Tibial artery (tissue), 4 donors: ENCODE measurements at places on chromosomes 4 and X.

DNA sequence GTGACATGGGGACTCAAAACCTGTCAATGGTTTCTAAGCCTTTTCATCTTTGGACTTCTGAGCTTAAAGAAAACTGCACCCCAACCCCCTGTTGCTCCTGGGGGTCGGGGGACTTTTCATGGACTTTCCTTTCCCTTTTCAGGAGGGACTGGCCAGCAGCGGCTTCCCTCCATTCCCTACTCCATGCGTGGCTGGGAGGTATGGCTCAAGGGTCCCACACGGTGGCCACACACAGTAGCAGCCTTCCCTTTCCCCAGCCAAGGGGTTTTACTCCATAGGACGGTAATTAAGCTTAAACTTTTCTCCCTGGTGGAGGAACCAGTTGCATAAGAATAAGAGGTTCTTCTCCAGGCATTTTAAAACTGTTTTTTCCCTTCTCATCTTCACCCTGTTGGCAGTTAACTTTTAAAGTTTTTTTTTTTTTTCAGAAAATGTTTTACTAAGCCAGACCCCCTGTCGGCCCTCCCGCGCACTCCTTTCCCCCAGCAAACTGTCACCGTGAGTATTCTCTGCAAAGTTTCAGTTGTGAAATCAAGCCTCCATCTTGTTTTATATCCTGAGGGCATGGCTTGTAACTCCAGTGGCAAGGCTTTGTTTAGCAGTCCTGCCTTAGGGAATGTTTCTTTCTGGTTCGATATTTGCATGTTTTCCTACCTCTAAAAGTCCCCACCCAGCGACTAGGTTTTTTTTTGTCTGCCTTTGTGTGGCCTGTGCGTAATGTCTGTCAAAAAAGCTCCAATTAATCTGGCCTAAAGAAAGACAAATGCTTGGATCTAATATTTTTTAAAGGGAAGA lies 325.7 kb downstream of the TLL1 start:
- DNase-seq, result no peak
- H3K4me3 ChIP-seq, result no peak overlapping the region
- no peaks in the 10 kb centered on the region for H3K36me3 ChIP-seq
- H3K4me1 ChIP-seq, result no peaks in the 10 kb centered on the region
- no peaks in the 10 kb centered on the region for H3K27me3 ChIP-seq

- no peak for DNase-seq
- H3K36me3 ChIP-seq, result peaks cover 10% of the 10 kb centered on the region
- H3K27me3 ChIP-seq, result no peaks in the 10 kb centered on the region
- H3K4me1 ChIP-seq, result peaks cover 77% of the 10 kb centered on the region
- no peak overlapping the region for H3K4me3 ChIP-seq
- H3K27ac ChIP-seq, result peak overlapping the region; percentile 84
Observed at GRCh38 chr4:118765399-118765798, 70.5 kb downstream of the SEC24D start.

- H3K36me3 ChIP-seq, result no peaks in the 10 kb centered on the region
- H3K4me3 ChIP-seq, result no peak overlapping the region
- H3K27ac ChIP-seq, result peak overlapping the region; percentile 36
- H3K4me1 ChIP-seq, result peaks cover 3% of the 10 kb centered on the region
- H3K27me3 ChIP-seq, result no peaks in the 10 kb centered on the region
- DNase-seq, result no peak
Observed at GRCh38 chr4:155629183-155629825, 37.3 kb upstream of the GUCY1A1 start.

DNA sequence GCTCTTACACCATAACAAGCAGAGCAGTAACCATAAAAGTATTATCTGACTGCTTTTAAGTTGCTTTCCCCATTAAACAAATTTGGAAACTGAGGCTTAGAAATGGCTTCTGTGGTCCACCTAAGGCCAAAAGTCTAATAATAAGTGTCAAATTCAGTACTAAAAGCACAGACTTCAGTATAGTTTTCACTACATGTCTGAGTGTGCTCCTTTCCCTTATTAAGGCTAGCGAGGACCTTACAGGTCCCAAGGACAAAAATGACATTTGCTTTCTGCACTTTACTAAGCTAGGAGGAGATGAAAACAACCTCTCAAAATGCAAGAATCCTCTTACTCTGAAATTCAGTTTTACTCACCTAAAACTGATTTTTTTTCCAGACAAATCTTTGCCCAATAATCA lies 127.2 kb downstream of the ENOX2 start:
- H3K4me3 ChIP-seq, result no peak overlapping the region
- H3K4me1 ChIP-seq, result no peaks in the 10 kb centered on the region
- H3K27ac ChIP-seq, result no peak overlapping the region
- no peak for DNase-seq
- H3K27me3 ChIP-seq, result no peaks in the 10 kb centered on the region

DNA sequence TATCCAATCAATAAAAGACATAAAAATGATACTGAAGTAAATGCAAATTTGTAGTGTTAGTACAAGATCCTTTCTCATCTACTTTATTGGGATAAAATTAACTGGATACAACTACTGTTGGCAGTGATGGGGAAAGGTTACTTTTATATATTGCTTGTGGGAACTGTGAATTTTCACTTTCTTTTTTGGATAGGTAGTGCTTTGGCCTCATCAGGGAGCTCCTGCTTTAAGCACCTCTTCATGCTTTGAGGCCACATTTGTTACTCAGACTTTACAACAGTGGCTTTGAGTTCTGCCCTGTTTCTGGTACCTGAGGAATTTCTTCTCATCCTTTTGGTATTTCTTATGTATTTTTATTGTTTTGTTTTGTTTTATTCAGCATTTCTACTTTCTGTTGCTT lies 316.8 kb upstream of the ZCCHC13 start:
- no peak for DNase-seq
- no peaks in the 10 kb centered on the region for H3K4me1 ChIP-seq
- H3K27me3 ChIP-seq, result no peaks in the 10 kb centered on the region

DNA sequence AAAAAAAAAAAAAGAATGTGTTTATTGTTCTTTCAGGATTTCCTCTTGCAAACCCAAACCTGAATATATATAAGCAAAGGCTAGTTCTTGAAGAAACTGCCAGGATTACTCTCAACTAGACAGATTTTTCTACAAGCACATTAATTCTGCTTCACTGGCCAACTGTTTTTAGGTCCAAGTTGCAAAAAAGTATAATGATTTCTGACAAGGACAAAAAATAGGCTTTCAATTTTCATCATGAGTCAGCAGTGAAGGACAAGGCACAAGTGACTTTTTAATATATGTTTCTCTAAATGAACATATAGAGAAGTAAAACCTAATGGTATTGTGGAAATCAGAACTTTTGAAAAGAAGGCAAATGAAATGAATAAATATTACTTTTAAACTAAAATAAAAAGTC lies 73.7 kb downstream of the ELOVL6 start:
- H3K36me3 ChIP-seq, result no peaks in the 10 kb centered on the region
- H3K4me1 ChIP-seq, result no peaks in the 10 kb centered on the region
- no peaks in the 10 kb centered on the region for H3K27me3 ChIP-seq
- no peak for DNase-seq
- no peak overlapping the region for H3K27ac ChIP-seq
- H3K4me3 ChIP-seq, result no peak overlapping the region

DNA sequence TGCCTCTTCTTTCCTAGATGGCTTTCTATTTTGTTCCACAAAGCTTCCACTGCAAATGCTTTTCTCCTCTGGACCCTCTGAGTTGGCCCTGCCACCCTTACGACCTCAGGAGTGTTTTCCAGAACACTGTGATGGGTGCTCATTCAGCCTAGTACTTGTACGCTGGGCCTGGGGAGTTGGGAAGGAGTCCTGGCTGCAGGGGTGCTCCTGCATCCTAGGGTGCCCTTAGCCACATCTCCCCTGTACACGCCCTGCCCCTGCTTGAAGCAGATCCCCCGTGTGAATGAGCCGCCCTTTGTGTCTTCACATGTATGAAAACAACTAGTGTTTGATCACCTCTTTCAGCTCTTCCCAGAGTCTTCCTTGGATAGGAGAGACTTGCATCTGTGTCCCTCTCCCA lies 64.2 kb downstream of the MTMR1 start:
- peaks cover 9% of the 10 kb centered on the region for H3K36me3 ChIP-seq
- H3K4me1 ChIP-seq, result no peaks in the 10 kb centered on the region
- H3K27me3 ChIP-seq, result no peaks in the 10 kb centered on the region
- H3K27ac ChIP-seq, result no peak overlapping the region

- no peak overlapping the region for H3K4me3 ChIP-seq
- DNase-seq, result no peak
- H3K36me3 ChIP-seq, result no peaks in the 10 kb centered on the region
- no peak overlapping the region for H3K27ac ChIP-seq
- H3K4me1 ChIP-seq, result no peaks in the 10 kb centered on the region
- no peaks in the 10 kb centered on the region for H3K27me3 ChIP-seq
Observed at GRCh38 chr4:167555338-167556022, 321.2 kb upstream of the SPOCK3 start.

- DNase-seq, result no peak
- no peaks in the 10 kb centered on the region for H3K27me3 ChIP-seq
- no peak overlapping the region for H3K4me3 ChIP-seq
- H3K27ac ChIP-seq, result no peak overlapping the region
- no peaks in the 10 kb centered on the region for H3K4me1 ChIP-seq
Observed at GRCh38 chrX:145506214-145506613, 258.9 kb downstream of the SPANXN1 start.

DNA sequence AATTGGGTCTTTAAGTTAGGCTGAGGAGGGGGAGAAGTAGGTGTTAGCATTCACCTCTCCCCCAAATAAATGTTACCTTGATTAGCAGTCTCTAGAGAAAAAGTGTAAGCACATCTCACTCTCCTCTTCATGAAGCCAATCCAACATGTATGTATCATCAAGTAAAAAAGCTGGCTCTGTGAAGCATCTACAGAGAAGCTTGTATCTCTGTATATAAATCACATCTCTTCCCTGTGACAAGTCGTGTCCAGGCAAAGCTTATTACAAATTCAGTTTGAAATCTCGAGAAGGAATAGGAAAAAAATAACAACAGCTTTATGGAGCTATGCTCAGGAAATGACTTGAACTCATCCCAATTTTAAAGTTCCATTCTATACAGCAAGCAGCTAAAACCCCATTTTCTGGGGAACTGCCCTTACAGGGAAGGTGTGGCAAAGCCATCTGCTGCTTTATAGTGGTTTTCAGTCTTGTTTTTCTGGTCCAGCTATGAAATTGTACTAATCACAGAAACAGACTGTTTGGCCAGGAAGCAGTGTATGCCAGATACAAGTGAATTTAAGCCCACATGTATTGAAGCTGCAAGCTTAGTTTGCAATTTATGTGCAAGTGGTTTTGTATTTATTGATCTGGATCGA lies 313.3 kb upstream of the NOCT start:
- H3K36me3 ChIP-seq, result no peaks in the 10 kb centered on the region
- H3K27me3 ChIP-seq, result no peaks in the 10 kb centered on the region
- no peak overlapping the region for H3K4me3 ChIP-seq
- H3K27ac ChIP-seq, result no peak overlapping the region
- no peak for DNase-seq

DNA sequence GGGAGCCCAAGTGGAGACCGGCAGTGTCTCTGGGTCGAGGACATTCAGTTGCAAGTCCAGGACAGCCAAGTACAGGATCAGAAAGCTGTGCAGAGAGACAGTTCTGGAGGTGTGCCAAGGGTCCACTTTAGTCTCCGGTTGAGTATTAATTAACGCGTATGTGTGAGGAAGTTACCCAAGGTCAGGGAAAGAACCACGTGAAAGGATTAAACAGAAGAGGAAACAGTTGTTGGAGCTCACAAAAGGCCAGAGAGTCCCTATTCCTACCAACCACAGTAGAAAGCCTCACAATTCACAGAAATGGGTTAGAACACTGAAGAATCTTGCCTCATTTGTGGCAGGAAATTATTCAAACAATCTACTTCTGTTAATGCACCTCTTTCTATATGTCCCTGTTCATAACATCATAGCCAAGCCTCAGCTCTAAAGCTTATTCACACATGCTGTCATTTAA lies 17.9 kb upstream of the NSUN7 start:
- no peaks in the 10 kb centered on the region for H3K36me3 ChIP-seq
- no peak for DNase-seq
- no peak overlapping the region for H3K4me3 ChIP-seq
- no peaks in the 10 kb centered on the region for H3K27me3 ChIP-seq
- H3K27ac ChIP-seq, result no peak overlapping the region
- no peaks in the 10 kb centered on the region for H3K4me1 ChIP-seq

GRCh38 chrX:110992611-110993010 lies 103.4 kb upstream of the PAK3 start:
- H3K27ac ChIP-seq, result no peak overlapping the region
- H3K4me3 ChIP-seq, result no peak overlapping the region
- no peaks in the 10 kb centered on the region for H3K27me3 ChIP-seq
- H3K4me1 ChIP-seq, result no peaks in the 10 kb centered on the region

- H3K27ac ChIP-seq, result no peak overlapping the region
- no peaks in the 10 kb centered on the region for H3K36me3 ChIP-seq
- no peak for DNase-seq
- no peaks in the 10 kb centered on the region for H3K4me1 ChIP-seq
- H3K4me3 ChIP-seq, result no peak overlapping the region
- H3K27me3 ChIP-seq, result no peaks in the 10 kb centered on the region
Observed at GRCh38 chr4:110501826-110502225, 25.9 kb downstream of the ENPEP start.

DNA sequence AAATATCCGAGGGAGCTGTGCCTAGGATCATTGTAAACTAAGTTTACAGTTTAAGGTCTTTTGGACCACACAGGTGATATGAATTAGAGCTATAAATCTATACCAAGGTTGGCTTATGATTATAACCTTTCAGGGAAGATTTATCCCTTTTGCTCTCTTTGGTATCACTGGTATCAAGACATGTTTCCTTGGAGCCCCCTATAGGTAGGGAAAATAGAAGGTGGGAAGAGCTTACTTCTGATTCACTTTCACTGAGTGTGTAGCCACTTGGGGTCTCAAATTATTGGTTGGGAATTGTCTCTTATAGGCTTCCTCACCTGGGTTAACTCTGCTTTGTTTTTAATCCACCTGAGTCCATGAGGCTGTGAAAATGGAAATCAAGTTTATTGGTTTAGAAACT lies 262.1 kb upstream of the NR3C2 start:
- DNase-seq, result no peak
- H3K4me3 ChIP-seq, result no peak overlapping the region
- H3K27me3 ChIP-seq, result no peaks in the 10 kb centered on the region
- H3K4me1 ChIP-seq, result no peaks in the 10 kb centered on the region
- no peaks in the 10 kb centered on the region for H3K36me3 ChIP-seq

GRCh38 chr4:84215217-84215616 lies 283.9 kb downstream of the NKX6-1 start:
- H3K27me3 ChIP-seq, result no peaks in the 10 kb centered on the region
- no peaks in the 10 kb centered on the region for H3K4me1 ChIP-seq

DNA sequence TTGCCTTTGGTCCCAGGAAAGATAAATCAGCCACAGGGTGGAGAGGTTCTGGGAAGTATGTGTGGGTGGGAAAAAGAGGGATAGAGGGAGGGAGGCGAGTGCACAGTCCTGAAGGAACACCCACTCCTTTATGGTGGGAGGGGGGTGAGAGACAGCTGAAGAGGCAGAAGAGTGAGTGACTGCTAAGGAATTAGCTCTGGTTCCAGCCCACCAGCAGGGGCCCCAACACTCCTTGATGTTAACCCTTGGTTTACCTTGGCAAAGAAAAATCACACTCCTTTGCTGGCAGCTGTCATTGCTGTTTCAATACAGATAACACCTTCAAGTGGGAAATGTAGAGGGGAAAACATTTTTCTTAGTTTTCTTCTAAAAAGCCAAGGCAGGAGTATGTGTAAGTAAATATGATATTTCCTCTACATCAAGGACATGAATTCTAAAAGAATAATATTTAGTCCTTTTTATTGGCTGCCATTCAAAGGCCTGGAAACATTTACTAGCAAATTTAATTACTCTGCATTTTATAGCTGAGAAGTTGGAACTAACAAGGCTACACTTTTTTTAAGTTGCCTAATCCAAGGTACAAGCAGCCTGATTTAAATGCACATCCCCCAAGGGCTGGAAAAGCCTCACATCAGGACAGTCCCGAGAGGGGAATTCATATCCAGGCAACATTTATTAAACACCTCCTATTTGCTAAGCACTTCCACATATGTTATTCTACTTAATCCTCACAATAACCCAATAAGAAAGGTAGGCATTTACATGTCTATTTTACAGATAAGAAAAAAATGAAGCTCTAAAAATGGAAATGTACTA lies 81.7 kb downstream of the HS6ST2 start:
- no peaks in the 10 kb centered on the region for H3K4me1 ChIP-seq
- H3K27me3 ChIP-seq, result no peaks in the 10 kb centered on the region
- no peak for DNase-seq
